Cardiac muscle cell (in vitro differentiated cells and primary cell): ENCODE measurements at places on chromosomes 13 and 19. TPM values are rescaled to one million over a fixed set of nuclear protein-coding genes. Genes with fewer than 3 reads are reported as not detected.

The IFT88 gene
- 15.7 and 18.2 TPM in 2 replicates for polyA plus RNA-seq

DNA sequence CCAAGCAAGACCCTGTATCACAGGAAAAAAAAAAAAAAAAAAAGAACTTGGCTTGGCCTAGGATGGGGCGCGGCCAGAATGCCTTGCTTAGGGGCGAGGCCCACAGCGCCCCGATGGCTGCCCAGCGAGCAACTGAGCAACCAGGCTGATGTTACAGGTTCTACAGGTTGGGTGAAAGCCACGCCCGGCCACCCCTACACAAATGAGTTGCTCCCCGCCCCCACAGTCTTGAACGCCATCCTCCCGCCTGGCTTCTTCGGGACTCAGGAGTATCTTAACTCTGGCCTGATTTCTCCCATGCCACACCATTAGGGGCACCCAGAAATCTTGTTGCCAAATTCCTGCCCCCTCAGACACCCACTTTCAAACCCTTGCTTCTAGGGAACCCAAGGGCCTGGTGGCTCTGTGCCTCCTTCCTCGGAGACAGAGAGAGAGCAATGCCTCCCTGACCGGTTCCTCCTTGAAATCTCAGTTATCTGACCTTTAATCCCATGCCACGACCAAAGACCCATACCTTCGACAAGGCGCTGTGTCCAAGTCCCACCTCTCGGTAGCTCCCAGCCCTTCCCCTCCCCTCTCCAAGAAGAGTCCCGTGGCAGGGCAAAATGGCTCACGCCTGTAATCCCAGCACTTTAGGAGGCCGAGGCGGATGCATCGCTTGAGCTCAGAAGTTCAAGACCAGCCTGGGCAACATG is 1.1 kb upstream of the CBLC start:
- no peaks in the 10 kb centered on the region for H3K4me1 ChIP-seq
- no peak for DNase-seq
- H3K27me3 ChIP-seq = peaks cover 5% of the 10 kb centered on the region
- H3K4me3 ChIP-seq = no peak overlapping the region

The CEACAM16 gene
- polyA plus RNA-seq = not detected in 2 replicates

GRCh38 chr13:30303269-30303668 is 4.1 kb downstream of the KATNAL1 start:
- H3K27ac ChIP-seq = no peak overlapping the region
- no peaks in the 10 kb centered on the region for H3K27me3 ChIP-seq
- no peaks in the 10 kb centered on the region for H3K36me3 ChIP-seq
- no peak overlapping the region for H3K4me3 ChIP-seq

- no peak overlapping the region for H3K27ac ChIP-seq
- no peak for DNase-seq
- H3K27me3 ChIP-seq = no peaks in the 10 kb centered on the region
- H3K4me1 ChIP-seq = no peaks in the 10 kb centered on the region
- no peaks in the 10 kb centered on the region for H3K36me3 ChIP-seq
- no peak overlapping the region for H3K4me3 ChIP-seq
Measured at GRCh38 chr19:12284226-12284625, 10.5 kb downstream of the ZNF44 start.

GRCh38 chr13:72004784-72005374 is 137.9 kb upstream of the DACH1 start:
- H3K27ac ChIP-seq = no peak overlapping the region
- H3K27me3 ChIP-seq = no peaks in the 10 kb centered on the region
- H3K4me3 ChIP-seq = no peak overlapping the region
- H3K4me1 ChIP-seq = no peaks in the 10 kb centered on the region
- H3K36me3 ChIP-seq = no peaks in the 10 kb centered on the region
- peak; percentile 0 for DNase-seq

GRCh38 chr13:99722338-99722818 is 221.1 kb downstream of the TM9SF2 start:
- no peak for DNase-seq
- H3K36me3 ChIP-seq = no peaks in the 10 kb centered on the region
- H3K27ac ChIP-seq = peak overlapping the region; percentile 41
- H3K4me3 ChIP-seq = no peak overlapping the region
- H3K27me3 ChIP-seq = no peaks in the 10 kb centered on the region

The CGB8 gene
- polyA plus RNA-seq = not detected in 2 replicates

- no peaks in the 10 kb centered on the region for H3K36me3 ChIP-seq
- no peak for DNase-seq
- no peak overlapping the region for H3K4me3 ChIP-seq
- H3K27ac ChIP-seq = peak overlapping the region; percentile 30
- peaks cover 4% of the 10 kb centered on the region for H3K4me1 ChIP-seq
- H3K27me3 ChIP-seq = no peaks in the 10 kb centered on the region
Measured at GRCh38 chr13:26897706-26898550, 137.3 kb upstream of the GPR12 start.

The ZNF549 gene
- 7.5 and 10.1 TPM in 2 replicates for polyA plus RNA-seq

GRCh38 chr19:51326216-51327065 is 15.0 kb downstream of the IGLON5 start:
- no peaks in the 10 kb centered on the region for H3K36me3 ChIP-seq
- no peaks in the 10 kb centered on the region for H3K27me3 ChIP-seq
- no peaks in the 10 kb centered on the region for H3K4me1 ChIP-seq
- no peak overlapping the region for H3K27ac ChIP-seq
- DNase-seq = no peak

The CEACAM4 gene
- polyA plus RNA-seq = not detected in 2 replicates

The ANKLE1 gene
- polyA plus RNA-seq = 1.1 and 3.3 TPM in 2 replicates

- no peak for DNase-seq
- no peak overlapping the region for H3K27ac ChIP-seq
- peaks cover 13% of the 10 kb centered on the region for H3K4me1 ChIP-seq
- H3K36me3 ChIP-seq = no peaks in the 10 kb centered on the region
- no peaks in the 10 kb centered on the region for H3K27me3 ChIP-seq
- H3K4me3 ChIP-seq = no peak overlapping the region
Measured at GRCh38 chr13:106100171-106100919, 435.1 kb downstream of the EFNB2 start.

DNA sequence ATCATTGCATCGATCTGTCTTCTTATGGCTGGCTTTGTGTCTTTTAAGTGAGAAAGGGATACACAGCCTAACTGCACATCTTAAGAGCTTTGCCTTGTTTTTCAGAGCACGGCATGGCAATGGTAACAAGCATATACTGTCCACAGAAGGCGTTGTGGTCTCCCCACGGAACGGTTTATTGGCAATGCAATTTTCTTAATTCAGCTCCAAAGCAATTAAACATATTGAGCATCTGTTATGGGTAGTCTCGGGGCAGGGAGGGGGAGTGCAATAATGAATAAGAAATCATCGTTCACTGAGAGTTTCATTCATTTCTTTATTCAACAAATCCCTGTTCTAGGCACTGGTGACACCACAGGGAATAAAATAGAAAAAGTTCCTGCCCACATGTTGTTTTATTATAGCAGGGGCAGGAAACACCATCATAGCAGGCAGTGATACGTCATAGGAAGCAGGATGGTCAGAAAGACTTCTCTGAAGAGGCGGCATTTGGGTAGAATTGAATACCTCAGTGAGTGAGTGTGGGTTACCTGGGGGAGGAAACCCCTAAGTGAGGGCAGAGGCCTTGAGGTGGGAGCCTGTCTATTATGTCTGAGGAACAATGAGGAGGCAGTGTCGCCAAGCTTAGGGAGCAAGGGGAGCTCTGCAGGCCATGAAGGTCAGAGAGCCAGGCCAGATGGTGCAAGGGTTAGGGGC is 185.7 kb upstream of the KL start:
- no peaks in the 10 kb centered on the region for H3K27me3 ChIP-seq
- H3K4me1 ChIP-seq = no peaks in the 10 kb centered on the region
- H3K27ac ChIP-seq = no peak overlapping the region
- no peak overlapping the region for H3K4me3 ChIP-seq

DNA sequence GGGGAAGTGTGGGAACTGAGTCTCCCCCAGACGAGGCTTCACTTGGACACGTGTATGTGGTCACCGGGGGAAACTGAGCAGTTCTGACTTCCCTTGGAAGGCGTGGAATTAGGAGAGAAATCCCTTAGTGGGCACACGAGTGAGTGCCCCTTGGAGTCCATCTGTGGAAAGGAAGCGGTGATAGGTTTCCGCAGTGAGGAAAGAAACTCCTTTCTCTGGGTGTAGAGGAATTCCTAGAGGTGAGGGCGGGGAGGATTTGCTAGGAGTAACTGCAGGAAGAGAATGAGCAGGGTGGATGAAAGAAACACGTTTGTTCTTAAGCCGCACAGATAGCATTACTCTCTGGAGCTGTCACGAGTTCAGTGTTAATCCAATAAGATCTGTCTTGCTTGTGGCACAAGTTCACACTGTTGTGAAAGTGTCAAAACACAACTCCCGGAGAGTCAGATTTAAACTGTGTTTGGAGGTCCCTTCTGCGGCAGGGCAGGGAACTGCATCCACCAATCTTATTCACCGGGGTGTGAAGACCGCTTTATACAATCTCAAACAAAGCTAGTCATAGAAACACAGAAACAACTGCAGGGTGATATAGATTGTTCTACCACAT is 1.2 kb downstream of the KL start:
- H3K27me3 ChIP-seq = peaks cover 93% of the 10 kb centered on the region
- H3K36me3 ChIP-seq = no peaks in the 10 kb centered on the region
- DNase-seq = peak; percentile 85
- no peak overlapping the region for H3K27ac ChIP-seq
